ENCODE measurements at places on chromosomes 3 and 15. TPM values are rescaled to one million over a fixed set of nuclear protein-coding genes. Genes with fewer than 3 reads are reported as not detected.

The RAD51 gene
- total RNA-seq: 5.6 TPM

The KBTBD13 gene
- total RNA-seq: not detected

The LYSMD4 gene
- 8.8 TPM for total RNA-seq

The ZNF660 gene
- total RNA-seq: 1.4 TPM

The GALK2 gene
- 52.4 TPM for total RNA-seq

The PROS1 gene
- 60.3 TPM for total RNA-seq

The TRPM1 gene
- total RNA-seq: not detected

The CMTM6 gene
- total RNA-seq: 242 TPM

The ST3GAL6 gene
- total RNA-seq: 1.4 TPM

The ALDH1A2 gene
- 26.8 TPM for total RNA-seq

Data from renal cortical epithelial cell (primary cell).